Right atrium auricular region (tissue), 2 donors: ENCODE measurements at places on chromosomes 1 and 21.

DNA sequence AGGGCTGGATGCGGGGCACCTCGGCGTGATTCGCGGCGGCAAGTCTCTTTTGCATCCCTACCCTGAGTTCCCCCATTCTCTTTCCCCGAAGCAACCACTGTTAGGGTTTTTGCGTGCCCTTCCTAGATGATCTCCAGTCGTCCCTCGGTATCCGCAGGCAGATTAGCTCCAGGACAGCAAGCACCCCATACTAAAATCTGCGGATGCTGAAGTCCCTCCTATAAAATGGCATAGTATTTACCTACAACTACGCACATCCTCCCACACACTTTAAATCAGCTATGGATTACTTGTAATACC lies 22.8 kb upstream of the CFAP126 start:
- DNase-seq = no peak

DNA sequence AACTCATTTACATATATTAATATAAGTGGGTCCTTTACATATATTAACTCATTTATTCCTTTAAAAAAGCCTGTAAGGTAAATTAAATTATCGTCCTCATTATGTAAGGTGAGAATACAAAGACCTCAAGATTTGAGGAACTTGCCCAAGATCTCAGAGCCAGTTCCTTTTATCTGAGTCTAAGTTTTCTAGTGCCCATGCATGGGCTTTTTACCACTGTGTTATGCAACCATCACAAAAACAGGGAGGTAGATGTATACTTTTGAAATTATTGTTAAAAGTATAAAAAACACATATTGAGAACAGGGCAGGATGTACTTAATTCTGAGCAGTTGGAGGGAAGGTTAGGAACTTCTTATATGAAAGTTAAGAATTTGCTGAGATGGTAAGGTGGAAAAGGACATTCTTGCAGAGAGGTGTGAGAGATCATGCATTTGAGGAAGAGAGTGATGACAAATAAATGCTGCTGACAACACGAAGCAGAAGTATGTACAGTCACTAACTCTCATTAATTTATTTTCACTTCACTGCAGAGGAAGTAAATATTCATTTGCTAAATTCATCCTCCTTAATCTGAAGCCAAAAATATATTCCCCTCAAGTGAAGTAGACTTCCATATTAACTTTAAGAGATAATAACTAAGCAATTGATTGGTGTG lies 28.9 kb upstream of the LYPLAL1 start:
- DNase-seq = no peak

GRCh38 chr1:16922885-16923431 lies 1.2 kb downstream of the CROCC start:
- no peak for DNase-seq

GRCh38 chr1:181038399-181038873 lies 4.7 kb downstream of the MR1 start:
- no peak for DNase-seq

DNA sequence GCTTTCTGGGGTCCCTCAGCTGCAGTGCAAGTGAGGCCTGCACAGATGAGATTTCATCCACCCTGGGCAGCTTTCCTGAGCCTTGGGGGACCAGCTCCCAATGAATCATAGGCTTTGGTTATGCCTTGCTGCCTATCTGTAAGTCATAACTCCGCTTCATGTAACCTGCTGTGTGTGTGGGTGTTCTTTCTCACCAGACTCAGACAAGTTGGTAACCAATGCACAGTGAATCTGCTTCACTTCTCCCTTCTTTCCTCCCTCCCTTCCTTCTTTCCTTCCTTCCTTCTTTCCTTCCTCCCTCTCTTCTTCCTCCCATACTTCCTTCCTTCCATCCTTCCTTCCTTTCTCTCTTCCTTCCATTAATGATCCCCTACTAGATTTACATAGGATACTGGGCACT lies 34.4 kb upstream of the PSMB2 start:
- DNase-seq = no peak

- DNase-seq = no peak
Measured at GRCh38 chr1:95046359-95046758, 26.4 kb downstream of the ALG14 start.

- no peak for DNase-seq
Measured at GRCh38 chr1:169601096-169601881, 15.0 kb upstream of the F5 start.

DNA sequence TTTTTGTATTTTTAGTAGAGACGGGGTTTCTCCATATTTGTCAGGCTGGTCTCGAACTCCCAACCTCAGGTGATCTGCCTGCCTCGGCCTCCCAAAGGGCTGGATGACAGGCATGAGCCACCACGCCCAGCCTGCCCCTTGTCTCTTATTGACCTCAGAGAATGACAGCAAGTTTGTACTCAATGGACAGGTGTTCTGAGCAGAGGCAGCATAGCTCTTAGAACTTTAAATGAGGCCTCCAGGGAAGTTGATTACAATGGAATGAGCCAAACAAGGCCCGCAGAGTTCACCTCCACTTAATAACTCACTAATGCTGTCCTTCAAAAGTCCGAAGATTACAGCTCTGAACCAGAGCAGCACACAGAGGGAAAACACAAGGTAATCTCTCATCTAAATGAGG lies 10.9 kb downstream of the TMPRSS2 start:
- no peak for DNase-seq

DNA sequence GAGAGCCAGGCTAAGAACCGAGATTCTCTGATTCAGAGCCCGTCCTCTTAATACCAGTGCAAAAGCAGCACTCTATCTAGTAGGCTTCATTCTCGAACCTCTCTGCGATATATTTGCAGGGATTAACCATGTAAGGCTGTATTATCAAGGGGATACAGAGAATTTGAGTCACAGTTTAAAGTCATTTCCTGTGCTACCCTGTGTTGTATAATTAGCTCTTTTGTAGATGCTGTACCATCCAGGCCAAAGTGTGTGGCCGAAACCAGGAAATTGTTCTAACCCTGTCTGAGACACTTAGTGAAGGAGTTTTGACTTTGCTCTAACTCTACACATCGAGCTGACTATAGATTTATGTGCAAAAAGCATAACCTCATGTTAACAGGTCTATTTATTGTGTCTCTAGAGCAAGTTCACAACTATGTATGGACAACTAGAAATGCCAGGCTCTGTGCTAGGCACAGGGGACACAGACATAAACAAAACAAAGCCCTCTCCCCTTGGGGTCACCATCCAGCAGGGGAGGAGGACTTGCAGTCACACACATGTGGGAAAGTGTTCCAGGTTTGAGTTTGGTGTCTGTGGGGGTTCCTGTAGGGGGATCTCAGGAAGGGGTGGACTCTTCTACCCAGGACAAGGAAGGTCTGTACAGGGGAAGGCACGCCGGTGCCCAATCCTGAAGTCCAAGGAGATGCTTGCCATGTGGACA lies 182.2 kb downstream of the DHRS3 start:
- DNase-seq = no peak

DNA sequence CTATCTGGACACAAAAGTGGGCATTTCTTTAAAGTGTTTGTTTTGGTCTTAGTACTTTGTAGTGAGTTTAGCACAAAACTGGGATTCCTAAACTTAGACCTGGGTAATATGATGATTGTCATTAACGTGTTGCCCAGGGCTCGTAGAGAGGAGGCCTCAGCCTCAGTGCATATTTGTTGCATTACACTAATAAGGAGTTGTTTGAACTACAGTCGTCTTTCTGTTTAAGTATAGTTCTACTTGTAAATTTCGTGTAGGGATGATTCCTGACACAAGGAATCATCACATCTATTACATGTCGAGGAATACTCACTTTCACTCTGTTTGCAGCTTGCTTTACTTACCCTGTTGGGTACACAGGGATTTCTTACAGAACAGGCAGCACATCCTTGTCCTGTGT lies 85.0 kb downstream of the PRDM2 start:
- no peak for DNase-seq

- DNase-seq = no peak
Measured at GRCh38 chr1:47901001-47901575, 96.1 kb downstream of the TRABD2B start.

GRCh38 chr1:248852481-248853405 lies 6.1 kb downstream of the ZNF692 start:
- DNase-seq = peak; percentile 58

DNA sequence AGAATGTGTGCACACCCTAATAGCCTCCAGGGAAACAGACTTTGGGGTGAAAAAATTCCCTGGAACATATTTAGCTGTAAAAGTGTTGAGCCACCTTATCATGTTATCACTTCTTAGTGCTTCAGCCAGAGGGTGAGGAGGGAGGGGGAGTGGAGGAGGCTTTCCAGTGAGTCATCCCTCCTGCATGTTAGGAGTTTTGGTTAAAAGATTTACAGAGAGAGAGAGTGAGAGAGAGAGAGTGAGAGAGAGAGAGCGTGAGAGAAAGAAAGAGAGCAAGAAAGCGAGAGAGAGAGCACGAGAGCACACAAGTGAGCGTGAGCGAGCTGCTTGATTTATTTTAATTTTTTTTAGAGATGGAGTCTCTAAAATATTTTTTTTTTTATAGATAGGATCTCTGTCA lies 13.5 kb upstream of the CACNA1E start:
- DNase-seq = no peak

DNA sequence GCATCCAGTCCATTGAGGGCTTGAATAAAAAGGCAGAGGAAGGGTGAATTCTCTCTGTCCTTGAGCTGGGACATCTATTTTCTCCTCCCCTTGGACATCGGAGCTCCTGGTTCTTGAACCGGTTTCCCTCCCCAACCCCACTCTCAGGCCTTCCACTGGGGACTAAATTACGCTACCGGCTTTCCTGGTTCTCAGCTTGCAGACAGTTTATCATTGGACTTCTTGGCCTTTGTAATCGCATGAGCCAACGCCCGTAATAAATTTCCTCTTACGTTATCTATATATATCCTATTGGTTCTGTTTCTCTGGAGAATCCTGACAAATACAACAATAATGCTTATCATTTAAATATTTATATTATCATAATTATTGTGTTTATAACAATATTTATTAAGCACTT lies 20.4 kb upstream of the COL9A2 start:
- no peak for DNase-seq

DNA sequence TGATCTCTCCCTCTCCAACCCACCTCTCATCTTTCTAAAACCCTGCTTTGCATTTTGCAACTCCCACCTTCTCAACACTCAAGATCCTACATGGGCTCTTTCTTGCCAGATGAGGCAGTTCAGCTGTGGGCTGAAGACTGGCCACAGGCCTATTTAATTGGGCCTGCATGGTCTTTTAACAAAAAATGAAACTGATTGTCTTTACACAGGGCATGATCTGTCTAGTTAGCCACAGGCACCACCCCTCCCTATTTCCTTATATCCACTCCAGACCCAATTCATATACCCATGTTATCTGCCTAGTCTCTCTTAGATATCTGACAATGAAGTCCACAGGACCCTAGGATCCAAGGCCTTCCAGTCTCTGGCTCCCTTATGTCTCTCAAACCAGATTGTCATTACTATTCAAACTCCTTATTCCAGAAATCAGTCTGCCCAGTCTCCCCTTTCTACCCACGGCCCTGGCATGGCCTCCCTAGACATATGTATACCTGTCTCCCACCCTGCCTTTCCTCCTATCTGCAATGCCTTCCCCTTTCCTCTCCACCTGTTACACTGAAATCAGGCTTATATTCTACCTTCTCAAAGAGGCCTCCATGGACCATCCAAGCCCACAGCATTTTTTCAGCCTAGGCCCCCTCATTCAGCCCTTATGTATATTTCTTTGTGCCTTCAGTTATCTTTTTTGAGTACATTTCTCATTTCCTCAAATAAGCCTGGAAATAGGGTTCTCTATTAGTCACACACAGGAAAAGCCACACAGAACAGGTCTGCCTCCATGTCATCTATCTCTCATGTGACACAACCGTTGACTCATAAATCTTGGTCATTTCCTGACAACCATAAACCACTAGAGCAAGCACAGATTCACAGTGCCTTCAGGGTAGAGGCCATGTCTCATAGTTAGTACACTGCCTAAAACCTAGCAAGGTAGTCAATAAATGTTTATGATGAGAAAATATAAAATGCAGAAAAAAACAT lies 39.0 kb downstream of the LPAR3 start:
- no peak for DNase-seq

DNA sequence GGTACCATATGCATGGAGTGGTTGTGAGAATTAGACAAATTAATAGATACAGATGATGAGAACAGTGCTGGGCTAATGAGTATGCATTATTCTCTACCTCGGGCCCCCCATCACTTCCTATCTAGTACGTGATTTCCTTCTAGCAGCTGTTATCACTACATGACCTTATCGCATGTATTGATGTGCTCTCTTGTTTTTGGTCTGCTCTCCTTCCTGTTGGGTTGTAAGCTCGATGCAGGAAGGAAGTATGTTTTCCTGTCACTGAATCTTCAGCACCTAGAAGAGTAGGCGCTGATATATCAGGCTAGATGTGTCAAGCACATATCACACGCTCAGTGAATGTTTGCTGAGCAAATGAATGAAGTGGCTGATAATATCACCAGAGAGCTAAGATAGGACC lies 43.9 kb upstream of the IFNAR2 start:
- DNase-seq = no peak

GRCh38 chr1:69919129-69919921 lies 286.1 kb downstream of the LRRC40 start:
- DNase-seq = no peak

- DNase-seq = no peak
Measured at GRCh38 chr1:72516264-72516663, 233.9 kb upstream of the NEGR1 start.

GRCh38 chr1:181317261-181317930 lies 165.9 kb upstream of the CACNA1E start:
- no peak for DNase-seq

DNA sequence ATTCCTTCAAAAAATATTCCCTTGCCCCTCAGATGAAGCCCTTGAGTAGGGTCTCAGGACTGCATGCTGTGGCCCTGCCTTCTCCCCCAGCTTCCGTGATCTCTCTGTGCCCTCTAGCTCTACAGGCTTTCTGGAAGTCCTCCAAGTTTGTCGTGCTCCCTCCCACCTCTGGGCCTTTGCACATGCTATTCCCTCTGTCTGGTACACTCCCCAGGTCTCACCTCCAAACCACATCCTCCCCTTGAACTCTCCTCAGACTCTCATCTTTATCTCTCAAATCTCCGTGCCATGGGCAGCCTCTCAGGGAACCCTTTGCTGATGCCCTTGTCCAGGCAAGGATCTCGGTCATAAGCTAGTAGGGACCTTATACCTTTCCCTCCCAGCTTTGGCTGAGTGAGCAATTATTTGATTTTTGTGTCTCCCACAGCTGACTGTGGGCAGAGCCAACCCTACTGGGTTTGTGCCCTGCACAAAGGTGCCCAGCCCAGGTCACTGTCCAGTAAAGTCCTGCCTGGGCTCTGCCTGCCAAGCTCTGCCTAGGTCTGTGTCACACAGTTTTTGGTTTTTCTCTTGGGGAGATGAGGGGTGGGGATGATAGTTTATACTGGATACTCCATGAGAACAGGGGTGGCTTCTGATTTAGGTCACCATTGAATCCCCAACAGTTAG lies 188.1 kb downstream of the ZNF281 start:
- DNase-seq = no peak

DNA sequence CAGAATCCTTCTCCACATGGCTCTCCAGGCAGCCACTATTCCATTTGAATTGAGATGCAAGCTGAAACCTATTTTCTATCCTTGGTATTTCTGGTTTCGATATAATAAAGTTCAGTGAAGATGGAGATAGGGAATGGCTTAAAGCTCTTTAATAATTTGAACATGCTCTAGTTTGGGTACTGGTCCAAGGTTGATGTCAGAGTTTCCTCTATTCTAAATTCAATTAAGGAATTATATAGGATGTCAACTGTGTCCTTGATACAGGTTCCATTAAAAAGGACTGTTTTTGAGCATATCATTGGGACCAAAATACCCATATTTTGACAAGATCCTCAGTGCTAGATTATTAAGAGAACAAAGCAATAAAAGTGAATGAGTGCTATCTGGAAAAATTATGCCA lies 245.3 kb downstream of the SPATA17 start:
- DNase-seq = no peak
